Inflammatory macrophage treated with lipopolysaccharide for 1 hour (primary cell): ENCODE measurements at places on chromosomes 13 and 19.

DNA sequence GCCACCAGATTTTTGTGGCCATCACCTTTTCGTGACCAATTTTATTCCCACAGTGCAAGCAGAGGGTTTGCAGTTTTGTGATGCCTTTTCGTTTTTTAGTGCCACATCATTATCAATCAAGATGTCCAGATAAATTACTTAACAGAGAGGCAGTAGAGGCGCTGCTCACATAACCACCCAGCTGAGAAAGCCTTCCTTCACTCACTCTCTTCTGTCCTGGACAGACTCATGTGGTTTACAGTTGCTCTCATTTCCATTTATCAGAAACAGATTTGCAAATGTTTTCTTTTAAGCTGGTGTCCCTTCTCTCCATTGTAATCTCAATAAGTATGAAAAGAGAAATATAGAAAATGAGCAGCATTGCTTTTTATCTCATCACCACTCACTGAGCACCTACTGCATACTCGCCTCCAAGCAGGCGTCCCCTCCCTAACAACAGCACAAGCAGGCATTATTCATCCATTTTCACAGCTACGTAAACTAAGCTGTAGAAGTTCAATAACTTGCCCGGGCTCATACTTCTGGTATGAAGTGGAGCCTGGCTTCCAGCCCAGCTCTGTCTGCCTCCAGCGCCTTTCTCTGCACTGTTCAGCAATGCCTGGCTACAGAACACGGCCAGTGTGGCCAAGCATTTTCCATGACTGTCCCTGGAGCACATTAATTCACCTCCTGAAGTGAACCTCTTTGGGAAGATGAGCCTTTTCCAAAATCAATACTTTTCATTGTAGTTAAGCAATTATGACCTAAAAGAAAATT is 34.6 kb upstream of the KATNAL1 start:
- DNase-seq = no peak

DNA sequence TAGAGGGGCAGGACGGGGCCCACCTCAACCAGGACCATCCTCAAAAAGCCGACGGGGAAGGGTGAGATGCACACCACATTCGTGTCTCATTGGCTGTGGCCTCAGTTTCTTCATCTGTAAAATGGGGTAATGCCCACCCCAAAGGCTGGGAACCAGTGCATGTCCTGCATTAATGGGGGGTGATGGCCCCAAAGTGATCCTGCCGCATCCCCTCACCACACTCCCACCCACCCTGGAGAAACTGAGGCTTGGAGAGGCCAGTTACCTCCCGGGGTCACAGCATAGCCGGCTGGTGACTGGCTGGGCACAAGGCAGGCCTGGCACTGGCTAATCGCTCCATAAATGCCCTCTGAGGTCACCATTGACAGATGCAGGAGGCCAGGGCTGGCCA is 640 bp upstream of the MIDN start:
- no peak for DNase-seq

GRCh38 chr13:35887115-35887666 is 244.0 kb downstream of the DCLK1 start:
- DNase-seq = no peak

DNA sequence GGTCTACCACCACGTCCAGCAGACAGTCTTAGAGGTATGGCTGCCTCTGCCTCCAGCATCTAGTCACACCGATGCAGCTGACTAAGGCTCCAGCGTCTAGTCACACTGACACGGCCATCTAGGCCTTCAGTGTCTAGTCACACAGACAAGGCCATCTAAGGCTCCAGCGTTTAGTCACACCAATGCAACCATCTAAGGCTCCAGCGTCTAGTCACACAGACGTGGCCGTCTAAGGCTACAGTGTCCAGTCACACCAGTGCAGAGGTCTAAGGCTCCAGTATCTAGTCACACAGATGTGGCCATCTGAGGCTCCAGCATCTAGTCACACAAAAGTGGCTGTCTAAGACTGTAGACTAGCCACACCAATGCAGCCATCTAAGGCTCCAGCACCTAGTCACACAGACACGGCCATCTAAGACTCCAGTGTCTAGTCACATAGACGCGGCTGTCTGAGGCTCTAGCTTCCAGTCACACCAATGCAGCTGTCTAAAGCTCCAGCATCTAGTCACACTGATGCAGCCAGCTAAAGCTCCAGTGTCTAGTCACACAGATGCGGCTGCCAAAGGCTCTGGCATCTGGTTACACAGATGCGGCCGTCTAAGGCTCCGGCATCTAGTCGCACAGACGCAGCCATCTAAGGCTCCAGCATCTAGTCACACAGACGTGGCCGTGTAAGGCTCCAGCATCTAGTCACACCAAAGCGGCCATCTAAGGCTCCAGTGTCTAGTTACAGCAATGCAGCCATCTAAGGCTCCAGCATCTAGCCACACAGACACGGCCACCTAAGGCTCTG is 55.1 kb downstream of the KLF2 start:
- DNase-seq = no peak

GRCh38 chr19:33394006-33394722 is 20.7 kb downstream of the CEBPG start:
- DNase-seq = peak; percentile 57

DNA sequence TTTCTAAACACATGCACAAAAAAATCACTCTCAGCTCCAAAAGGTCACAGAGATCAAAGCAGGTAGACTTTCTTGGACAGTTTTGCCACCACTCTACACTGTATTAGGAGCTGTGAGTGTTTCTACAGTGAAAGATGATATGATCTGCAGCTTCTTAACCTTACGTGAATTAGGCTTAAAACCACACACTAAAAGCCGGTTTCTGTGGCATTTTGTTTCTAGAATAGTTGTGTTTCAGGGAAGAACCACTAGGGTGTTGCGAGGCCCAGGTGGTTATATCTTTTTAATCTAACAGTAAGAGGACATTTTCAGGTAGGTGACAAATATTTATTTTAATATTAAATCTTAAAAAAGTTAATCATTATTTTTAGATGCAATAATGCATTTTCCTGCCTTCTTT is 216.4 kb downstream of the KLF5 start:
- no peak for DNase-seq

DNA sequence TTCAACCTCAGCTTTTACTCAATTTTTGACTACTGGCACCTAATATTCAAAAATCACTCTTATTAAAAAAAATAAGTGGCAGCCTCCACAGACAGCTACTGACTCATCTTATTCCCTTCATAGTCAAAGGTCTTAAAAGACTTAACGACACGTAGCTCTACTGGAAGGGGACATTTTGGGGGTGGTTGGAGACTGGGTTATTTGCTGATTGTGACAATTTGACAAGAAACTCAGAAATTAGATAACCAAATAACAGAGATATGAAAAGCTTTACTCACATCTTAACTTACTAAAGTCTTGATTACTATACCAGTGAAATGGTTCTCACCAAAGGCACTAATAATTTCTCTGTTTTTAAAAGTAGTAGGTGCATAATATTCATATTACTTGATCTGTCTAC is 25.7 kb downstream of the UGGT2 start:
- DNase-seq = no peak

GRCh38 chr13:93227280-93227877 is 772 bp downstream of the GPC6 start:
- DNase-seq = no peak

DNA sequence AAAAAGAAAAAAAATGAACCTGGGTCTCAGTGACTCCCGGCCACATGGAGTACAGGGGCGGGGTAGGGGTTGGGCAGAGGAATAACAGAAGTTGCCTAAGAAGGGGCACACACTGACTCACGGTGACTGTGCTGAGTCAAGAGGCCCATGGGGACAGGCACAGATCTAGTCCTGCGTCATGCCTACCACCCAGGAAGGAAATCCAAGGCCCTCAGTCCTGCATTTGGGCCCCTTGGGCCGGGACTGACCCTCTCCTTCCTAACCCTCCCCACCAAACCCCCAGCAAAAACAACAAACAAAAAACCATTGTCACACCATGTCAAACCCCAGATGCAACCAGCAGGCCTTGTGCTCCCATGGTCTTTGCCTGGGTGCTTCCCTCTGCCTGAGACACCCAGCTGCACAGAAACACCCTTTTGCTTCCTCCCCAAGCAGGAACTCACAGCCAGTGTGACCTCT is 9.6 kb upstream of the NOTCH3 start:
- DNase-seq = peak; percentile 99

DNA sequence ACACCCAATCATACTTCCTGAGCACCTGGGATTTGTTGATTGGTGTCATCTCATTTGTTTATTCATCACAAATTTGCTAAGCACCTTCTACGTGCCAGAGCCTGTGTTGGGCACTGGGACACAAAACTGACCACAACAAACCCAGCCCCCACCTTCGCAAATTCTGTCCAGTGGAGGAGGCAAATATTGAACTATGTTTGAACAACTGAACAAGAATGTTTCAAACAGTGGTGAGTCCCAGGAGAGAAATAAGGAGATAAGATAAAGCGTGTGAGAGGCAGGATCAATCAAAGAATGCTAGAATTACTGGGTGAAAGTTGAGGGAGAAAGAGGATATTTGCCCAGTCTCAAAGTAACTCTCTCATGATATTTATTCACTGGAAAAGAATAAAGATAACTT is 8.7 kb downstream of the ZNRF4 start:
- DNase-seq = no peak

GRCh38 chr19:17754634-17755442 is 3.6 kb downstream of the FCHO1 start:
- DNase-seq = peak; percentile 69

DNA sequence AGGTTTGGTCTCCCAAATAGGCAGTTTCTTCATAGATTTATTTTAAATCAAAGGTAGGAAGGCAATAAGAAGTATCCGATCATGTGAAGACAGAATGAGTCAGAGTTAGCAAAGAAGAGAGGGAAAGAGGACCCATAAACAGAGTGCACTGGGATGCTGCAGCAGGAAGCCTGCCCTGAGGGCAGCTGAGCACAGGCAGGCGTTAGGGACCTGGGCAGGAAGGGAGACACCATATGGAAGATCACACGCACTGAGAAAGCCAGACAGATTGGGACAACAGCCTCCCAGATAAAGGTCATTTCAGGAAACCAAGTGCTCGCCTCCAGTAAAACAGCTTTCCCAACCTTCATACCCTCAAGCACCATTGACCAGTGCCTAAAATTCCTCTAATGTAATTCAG is 598.0 kb downstream of the EFNB2 start:
- DNase-seq = no peak

DNA sequence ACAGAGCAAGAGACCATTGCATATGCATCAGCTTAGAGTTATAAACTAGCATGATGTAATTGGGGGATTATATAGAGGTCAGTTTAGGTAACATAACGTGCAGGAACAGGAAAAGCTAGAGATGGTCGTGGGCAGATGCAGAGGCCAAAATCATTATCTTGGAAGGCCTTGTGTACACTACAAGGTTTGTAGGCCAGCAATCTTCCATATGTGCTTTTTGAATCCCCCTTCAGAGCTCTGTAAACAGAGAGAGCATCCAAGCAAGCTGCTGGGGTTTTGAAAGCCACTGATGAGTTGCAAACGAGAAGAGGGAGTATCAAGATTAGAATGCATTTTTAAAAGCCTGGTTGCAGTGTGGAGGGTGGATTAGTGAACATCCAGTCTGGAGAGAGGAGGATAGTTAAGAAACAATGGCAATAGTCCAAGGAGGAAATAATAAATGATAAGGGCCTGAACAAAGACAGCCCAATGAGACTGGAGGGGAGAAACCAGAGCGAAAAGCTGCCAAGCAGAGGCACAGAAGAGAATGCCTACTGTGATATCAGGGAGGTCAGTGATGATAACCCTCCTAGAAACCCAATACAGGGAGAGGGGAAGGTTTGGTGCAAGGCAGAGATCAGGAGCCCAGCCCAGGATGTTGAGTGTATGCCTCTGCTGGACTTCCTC is 109.6 kb downstream of the ZAR1L start:
- no peak for DNase-seq

DNA sequence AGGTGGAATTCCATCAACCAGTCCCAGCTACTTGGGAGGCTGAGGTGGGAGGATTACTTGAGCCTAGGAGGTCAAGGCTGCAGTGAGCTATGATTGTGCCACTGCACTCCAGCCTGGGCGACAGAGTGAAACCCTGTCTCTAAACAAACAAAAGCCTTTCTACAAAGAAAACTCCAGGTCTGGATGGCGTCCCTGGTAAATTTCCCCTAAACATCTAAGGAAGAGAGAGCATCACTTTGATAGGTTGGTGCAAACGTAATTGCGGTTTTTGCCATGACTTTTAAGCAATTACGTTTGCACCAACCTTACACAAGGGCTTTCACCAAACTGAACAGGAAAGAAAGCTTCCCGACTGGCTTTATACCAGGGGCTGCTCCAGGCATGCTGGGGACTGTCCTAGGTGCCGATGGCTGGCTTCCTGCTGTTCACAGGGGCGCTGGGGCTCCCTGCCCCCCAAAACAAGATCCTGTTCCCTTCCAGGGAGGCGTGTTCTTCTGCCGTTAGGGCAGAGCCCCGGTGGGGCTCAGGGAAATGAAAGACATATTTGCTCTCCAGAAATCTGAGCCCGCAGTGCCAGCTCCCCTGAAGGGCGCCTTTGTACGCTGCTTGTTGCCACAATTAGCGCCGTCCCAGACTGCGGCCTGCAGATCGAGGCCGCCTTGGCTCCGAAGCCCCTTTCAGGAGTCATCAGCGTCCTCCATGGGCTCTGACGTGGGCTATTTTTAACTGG is 38.7 kb upstream of the KLF2 start:
- peak; percentile 53 for DNase-seq

DNA sequence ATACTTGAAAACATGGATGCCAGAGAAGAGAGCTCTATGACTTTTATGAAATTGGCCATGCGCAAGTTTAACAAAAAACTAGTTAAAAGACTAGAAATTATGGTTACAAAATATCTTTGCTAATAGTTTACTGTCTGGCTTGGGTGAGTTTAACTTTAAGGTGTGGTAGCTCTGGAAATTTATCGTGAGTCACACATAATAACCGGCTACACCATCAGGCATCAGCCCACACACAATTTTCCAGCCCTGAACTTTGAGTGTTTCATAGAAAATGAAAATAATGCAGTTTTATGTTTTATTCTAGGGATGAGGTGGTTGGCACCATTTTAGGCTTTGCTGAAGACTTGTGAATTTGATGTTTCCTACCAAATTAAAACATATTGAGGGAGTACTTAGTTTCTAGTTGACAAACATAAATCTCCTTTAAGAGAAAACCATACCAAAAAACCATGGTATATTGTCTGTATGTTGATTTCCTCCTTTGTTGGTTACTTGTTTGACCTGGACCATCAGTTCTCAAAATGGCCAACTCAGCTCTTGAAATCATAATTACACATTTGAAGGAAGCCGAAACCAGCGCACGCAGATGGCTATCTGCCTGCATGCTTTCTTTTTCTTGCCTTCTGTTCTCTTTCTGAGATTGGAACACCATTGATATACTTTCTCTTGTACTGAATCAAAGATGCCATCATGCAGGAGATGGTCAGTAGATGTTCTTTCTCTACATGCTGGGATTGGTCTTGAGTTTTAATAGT is 125.1 kb downstream of the AKAP11 start:
- no peak for DNase-seq

DNA sequence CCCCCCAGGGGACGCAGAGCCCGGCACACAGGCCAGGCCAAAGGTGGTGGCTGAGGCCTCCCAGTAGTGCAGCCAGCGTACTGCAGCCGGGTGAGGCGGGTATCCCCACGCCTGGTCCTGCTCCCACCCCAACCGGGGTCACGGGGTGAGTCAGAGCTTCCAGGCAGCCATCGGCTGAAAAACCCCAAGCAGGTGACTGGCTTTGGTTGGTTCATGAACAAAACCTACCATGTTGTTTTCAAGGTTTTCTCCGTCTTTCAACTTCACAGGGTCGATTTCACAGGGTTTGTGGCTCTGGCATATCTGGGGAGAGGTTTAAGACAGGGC is 42.1 kb upstream of the C13orf46 start:
- DNase-seq = no peak
